ENCODE measurements at places on chromosomes 3 and 15. TPM values are rescaled to one million over a fixed set of nuclear protein-coding genes. Genes with fewer than 3 reads are reported as not detected.

The PLSCR1 gene
- total RNA-seq, result 37.1 TPM

The MIX23 gene
- total RNA-seq, result 8.2 TPM

The CACNA2D2 gene
- 0.54 TPM for total RNA-seq

The NANOGP8 gene
- total RNA-seq, result not detected

The GP5 gene
- total RNA-seq, result 0.31 TPM

The PIERCE2 gene
- total RNA-seq, result 5.4 TPM

The CCR8 gene
- total RNA-seq, result not detected

The CFAP92 gene
- 1.3 TPM for total RNA-seq

The ZNF660 gene
- total RNA-seq, result 5.0 TPM

GRCh38 chr15:83767741-83768140 is 113.8 kb downstream of the ADAMTSL3 start:
- no peak for ATAC-seq

DNA sequence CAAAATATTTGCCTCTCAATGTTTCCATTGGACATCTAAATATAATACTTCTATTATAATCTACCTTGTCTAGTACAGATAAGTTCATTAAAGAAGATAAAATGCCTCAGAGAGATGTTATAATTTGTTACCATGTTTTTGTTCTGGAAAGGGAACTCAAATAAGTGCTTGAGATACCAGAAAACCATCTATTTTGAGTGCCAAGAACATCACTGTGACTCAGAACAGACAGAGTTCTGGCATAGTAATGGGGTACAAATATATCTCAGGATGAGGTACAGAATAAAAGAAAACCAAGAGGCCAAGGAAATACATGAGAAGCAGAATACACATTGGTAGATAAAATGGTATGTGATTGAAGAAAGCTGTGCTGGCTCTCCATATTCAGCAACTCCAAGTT is 58.9 kb downstream of the IMPG2 start:
- no peak for ATAC-seq

DNA sequence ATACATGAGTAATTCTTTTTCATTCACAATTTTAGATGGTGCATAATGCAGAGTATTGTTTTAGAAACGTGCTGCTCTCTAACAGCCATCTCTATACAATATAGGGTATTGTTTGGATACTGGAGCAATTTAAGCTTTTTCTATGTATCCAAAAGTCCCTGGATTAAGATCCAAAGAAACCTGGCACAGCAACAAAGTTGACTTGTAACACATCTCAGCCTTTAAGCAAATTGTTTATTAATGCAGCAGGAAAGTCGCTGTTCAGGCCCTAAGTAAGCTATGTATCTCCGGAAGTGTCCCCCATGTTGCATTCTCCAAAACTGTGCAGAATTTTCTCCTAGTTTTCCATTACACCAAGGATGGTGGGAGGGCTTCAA is 7.3 kb downstream of the VGLL4 start:
- ATAC-seq, result no peak

GRCh38 chr3:128503164-128503651 is 10.2 kb upstream of the GATA2 start:
- no peak for ATAC-seq

GRCh38 chr3:175672119-175672689 is 813.1 kb downstream of the NAALADL2 start:
- no peak for ATAC-seq

GRCh38 chr3:143276592-143276991 is 157.0 kb downstream of the CHST2 start:
- ATAC-seq, result no peak

GRCh38 chr3:132785292-132785691 is 63.1 kb upstream of the NPHP3 start:
- ATAC-seq, result no peak

DNA sequence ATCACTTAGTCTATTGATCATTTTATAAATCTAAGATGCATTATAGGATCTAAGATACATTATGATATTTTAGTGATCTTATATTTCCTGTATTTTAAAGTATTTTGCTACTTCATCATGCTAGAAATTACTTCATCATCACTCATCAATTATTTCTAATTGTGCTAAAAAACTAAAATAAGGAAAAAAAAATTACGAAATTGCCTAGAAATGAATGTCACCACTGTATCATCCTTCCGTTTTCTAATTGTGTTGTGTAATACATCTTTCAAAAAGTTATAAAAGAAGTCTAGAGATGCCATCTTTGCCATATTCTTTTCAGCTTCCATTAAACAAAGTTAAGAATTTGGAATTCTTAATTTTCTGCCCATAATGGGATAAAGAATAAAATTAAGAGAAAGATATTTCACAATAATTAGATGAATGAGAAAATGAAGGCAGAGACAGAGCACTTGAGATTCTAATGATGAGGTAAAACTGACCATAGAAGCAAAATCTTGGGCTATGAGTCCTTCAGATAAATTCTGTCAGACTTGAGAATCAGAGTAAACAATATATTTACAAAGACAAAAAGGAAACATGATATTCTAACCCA is 48.8 kb downstream of the ALDH1A2 start:
- ATAC-seq, result no peak

DNA sequence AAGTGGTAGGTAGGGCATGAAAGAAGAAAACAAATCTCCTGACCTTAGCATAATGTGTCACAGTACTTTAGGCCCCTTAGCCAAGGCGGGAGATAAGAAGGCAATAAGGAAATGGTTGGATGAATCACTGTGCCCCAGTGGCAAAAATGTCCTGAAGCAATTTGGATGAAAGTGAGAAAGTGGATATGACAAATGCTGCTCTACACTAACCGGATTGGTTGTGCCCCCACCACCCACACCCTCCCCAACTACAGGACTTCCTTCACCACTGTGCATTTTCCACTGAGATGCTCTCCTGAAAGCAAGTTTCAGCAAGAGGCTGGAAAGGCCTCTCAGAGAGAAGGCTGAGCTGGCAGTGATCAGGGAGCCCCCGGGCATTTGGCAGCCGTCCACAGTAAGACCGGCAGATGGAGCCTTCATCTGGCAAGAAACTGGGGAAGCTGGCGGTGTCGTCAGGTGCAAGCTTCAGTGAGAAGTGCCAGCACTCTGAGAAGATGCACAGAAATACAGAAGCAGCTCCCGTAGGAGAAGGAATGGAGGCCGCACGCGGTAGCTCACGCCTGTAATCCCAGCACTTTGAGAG is 63.8 kb downstream of the ATP1B3 start:
- ATAC-seq, result peak; percentile 40

GRCh38 chr3:105427332-105427731 is 60.6 kb downstream of the ALCAM start:
- ATAC-seq, result no peak

DNA sequence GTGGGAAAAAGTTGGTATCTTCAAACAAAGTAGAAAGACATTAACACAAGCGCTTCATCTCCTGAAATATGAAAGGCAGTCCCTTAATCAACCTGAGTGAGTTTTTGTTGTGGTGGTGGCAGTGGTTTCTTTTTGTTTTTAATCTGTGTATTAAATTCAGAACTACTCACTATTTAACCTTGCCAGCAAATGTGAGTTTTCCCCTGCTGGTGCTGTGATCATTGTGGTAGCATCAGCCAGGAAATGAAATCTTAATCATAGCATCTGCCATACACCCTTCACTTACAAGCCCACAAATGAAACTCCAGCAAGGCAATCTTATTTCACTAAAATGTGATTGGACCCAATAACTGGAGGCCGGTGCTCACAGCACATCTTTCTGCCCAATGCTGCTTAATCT is 229.7 kb downstream of the SHOX2 start:
- no peak for ATAC-seq

GRCh38 chr3:157551961-157552360 is 48.7 kb upstream of the VEPH1 start:
- no peak for ATAC-seq

DNA sequence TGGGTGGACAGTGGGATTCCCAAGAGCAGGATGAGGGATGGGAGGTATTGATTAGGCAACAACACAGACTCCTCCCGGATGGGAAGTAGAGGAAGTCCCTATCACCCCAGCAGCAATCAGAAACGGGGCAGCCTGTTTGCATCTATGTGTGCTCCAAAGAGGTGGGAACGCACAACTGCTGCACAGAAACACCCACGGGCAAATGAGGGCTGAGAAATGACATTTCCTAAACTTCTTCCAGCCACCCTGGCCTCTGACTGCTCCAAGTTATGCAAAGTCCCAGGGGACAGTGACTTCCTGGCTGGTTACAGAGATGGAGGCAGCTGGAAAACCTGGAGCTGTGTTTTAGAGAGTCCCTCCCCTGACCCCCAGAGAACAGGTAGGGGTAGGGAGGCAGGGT is 42.6 kb downstream of the HCN4 start:
- ATAC-seq, result no peak

GRCh38 chr15:79923079-79923514 is 26.3 kb upstream of the MTHFS start:
- peak; percentile 70 for ATAC-seq

GRCh38 chr15:101795455-101795854 is 7.9 kb upstream of the OR4F6 start:
- ATAC-seq, result no peak

GRCh38 chr3:129002573-129003569 is 1.8 kb downstream of the EFCC1 start:
- ATAC-seq, result no peak

GRCh38 chr3:129984125-129984524 is 9.6 kb downstream of the TRH start:
- no peak for ATAC-seq

- no peak for ATAC-seq
Measured at GRCh38 chr3:192434186-192434585, 293.2 kb downstream of the FGF12 start.

DNA sequence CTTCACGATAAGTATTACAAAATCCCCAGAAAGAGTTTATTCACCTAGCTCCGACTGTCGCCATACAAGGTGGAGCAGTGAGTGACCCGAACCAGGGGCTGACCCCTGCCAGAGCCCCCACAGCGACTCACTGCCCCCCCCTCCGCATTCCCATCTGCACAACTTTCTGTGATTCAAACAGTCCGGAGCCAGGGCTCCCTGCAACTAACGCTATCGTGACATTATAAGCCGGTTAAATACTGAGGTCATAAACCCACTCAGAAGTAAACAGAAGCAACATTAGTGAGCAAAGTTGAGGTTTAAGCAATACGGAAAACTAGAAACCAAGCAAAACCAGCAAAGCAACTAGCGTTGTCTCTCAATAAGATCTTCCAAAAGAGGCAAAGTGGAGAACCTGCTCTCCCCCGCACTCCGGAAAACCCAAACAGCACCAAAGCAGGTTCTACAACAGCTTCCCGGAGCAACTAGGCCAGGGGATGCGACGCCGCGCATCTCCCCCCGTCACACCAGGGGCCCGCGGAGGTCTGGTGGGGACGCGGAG is 642 bp downstream of the SCAP start:
- no peak for ATAC-seq

DNA sequence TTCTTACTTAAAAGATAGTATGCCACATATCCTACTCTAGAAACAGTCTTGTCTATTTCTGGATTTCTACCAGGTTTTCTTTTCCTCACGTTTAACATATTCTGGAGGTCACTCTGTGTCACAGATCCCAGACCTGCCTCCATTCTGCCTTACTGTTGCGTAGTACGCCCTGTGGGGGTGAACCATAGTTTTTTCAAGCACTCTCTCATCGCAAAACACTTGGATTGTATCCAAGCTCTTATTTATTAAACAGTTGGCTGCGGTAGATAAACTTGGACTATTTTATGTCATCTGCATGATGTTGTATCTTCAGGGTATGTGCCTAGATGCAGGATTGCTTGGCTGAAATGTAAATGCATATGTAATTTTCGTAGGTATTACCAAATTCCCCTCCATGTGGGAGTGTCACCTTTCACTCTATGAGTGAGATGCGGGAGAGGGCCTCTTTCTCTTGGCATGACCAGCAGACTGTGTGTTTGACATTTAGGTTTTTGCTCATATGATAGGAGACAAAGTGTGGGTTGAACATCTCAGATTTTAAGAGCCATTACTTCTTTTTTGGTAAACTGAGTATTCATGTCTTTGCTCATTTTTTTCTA is 55.8 kb downstream of the ABTB1 start:
- no peak for ATAC-seq

GRCh38 chr3:149512073-149512782 is 37.7 kb downstream of the TM4SF4 start:
- ATAC-seq, result peak; percentile 68

GRCh38 chr15:47407692-47408091 is 309.6 kb upstream of the SEMA6D start:
- ATAC-seq, result no peak

GRCh38 chr15:41394924-41395323 is 7.4 kb downstream of the NDUFAF1 start:
- ATAC-seq, result no peak

GRCh38 chr3:182978387-182978786 is 2.0 kb downstream of the DCUN1D1 start:
- no peak for ATAC-seq

GRCh38 chr3:34218706-34219385 is 420.4 kb downstream of the PDCD6IP start:
- no peak for ATAC-seq

GRCh38 chr15:101127506-101128076 is 124.3 kb downstream of the CHSY1 start:
- peak; percentile 89 for ATAC-seq
